Effector CD8-positive, alpha-beta T cell (primary cell): ENCODE measurements at places on chromosomes 4 and X.

DNA sequence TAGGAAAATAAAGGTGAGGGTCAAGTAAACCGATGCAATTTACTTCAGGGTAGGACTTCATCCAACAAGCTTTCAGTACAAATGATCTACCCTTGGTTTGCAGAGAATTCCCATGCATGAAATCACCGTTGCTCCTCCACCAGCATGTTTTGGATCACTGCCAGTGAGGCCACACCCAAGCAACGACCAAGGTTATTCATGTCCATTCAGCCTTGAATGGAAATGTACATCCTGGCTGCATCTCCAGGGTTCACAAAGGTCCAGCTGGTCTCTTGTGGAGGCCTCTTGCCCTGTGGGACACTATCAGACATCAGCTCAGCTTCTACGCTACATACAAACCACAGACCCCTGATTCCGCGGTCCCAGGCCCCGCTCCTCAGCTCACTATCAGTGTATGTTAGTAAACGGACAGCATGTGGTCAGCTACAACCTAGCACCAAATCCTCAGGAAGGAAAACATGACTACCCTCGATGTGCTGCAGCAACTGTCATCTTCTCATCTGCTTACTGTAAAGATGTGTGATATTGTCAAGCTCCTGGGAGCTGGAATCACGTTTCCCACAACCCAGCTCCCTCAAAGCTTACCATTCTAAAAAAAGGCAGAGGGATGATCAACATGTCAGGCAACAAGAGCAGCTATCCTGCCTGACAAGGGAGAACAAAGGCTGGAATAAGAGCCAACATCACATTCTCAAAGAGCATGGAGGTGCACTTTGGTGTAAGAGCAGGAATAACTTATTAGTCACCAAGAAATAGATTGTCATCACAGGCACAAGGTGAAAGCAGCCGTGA, 4.9 kb downstream of the LYAR start:
- no peak for DNase-seq

GRCh38 chr4:54189140-54189539, 40.0 kb upstream of the PDGFRA start:
- no peak for DNase-seq

DNA sequence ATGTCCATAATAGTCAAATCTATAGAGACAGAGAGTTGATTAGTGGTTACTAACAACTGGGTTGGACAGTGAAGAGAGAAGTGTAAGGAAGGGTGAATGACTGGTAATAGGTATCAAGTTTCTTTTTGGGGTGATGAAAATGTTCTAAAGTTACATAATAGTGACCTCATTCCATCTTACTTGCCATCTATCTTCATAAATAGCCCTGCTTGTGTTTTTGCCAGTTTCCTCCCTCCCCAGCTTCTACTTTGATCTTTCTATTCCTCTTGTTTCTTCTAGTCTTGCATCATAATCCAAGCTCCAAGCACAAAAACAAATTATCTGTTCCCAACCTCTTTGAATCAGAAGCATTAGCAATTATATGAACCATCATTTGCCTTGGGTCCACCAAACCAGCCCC, 40.2 kb upstream of the TET2 start:
- no peak for DNase-seq

DNA sequence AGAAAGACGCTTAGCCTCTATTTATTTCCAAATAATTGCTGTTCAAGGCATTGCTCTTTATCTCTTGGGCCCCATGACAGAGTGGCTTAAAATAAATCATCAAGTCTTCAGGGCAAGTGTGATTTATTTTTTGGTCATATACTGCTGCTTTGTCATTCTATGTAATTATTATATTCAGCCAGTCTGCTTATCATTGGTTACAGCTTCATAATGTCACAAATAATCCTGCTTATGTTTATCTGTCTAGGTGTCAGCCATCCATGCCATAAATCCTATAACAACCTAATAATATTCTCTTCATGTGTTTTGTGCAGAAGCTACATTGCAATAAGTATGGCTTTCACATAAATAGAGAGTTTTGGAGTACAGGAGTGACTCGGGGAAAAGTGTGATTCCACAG, 41.0 kb downstream of the HHIP start:
- DNase-seq, result no peak

DNA sequence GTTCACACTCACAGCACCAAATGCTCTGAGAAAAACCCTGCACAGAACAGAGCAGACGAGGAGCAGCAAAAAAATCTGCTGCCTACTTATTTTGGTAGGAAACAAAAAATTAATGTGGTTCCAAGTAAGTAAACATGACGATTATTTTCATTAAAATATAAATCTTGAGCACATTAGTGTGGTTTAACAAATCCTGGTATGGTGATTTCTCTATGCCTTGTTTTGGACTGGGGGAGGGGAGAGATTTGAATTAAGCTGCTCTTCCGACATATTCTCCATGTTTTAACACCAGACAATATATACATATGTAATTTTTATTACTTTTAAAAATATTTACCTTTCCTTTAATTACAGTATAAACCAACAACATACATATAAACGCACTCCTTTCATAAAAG, 1.8 kb downstream of the CAMK2D start:
- DNase-seq, result no peak

GRCh38 chr4:16760617-16761363, 137.7 kb downstream of the LDB2 start:
- DNase-seq, result no peak

GRCh38 chr4:174147863-174148262, 135.6 kb downstream of the FBXO8 start:
- no peak for DNase-seq

DNA sequence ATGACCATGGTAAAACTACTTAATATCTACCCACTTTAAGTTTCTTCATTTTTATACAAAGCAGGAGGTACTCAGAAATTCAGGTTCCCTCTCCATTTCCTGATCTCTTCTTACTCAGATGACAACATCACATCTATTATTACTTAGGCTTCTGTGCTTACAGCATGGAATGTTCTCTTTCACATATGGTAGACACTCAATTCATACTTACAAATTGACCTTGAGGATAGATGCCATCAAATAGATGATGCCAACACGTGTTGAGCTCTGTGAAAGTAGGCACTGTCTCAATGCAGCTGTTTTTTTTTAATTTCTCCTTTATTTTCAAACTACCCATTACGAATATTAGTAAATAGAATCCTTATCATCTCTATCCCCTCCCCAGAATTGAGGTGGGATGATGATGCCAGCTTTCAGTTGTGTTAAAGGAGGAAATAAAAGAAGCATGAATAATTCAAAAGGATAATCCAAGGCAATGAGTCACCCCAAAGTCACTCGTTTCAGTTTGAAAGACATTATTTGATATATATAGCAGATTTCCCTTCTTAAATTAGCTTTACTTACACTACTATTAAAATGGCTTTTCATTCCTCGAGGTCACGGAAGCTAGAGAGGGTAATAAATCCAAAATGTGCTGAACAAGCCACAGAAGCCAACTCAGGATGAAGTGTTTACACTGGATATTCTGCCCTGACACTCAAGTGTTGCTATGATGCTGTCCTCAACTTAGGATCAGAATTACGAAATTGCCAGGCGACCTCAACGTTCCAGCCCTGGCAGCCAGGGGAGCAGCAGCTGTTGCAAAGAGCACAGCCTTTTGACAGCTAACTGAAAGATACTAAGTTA, 124.2 kb upstream of the EOLA2 start:
- DNase-seq, result no peak

DNA sequence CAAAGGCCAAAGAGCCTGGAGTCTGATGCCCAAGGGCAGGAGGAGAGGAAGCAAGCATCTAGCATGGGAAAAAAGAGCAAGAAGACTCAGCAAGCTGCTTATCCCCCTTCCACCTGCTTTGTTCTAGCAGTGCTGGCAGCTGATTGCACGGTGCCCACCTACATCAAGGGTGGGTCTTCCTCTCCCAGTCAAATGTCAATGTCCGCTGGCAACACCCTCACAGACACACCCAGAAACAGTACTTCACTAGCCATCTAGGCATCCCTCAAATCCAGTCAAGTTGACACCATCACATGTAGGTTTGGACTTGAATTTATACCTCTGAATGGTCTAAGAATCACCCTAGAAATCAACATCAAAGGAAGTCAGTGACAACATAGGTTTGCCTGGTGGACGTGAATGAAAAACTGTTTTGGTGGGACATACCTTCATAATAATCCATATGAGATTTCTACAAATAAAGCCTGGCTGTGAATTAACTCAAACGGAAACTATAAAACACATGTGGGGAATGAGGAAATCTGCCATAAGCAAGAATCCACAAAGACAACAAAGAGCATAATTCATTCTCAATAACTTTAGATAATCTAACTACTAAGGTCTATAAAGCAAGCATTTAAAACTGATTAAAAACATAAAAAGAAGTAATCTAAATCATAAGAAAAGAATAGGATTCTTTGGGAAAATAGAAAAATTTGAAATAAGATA, 185.8 kb upstream of the JADE1 start:
- no peak for DNase-seq

- no peak for DNase-seq
Measured at GRCh38 chrX:148610328-148610698, 109.9 kb downstream of the AFF2 start.

DNA sequence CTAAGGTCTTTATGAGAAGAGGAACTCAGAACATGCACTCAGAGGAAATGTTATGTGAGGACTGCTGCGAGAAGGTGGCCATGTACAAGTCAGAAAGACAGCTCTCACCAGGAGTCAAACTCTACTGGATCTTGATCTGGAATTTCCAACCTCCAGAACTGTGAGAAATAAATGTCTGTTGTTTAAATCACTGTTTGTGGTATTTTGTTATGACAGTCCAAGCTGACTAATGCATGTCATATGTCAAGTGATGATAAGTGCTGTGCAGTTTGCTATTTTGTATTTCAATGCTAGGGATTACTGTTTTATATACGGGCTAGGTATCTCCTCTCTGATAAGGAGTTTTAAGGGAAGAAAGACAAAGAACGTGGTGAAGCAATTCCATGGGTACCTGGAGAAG, 162.3 kb downstream of the CPEB2 start:
- DNase-seq, result no peak
